Transverse colon (tissue), 4 donors: ENCODE measurements at places on chromosomes 13 and 19.

DNA sequence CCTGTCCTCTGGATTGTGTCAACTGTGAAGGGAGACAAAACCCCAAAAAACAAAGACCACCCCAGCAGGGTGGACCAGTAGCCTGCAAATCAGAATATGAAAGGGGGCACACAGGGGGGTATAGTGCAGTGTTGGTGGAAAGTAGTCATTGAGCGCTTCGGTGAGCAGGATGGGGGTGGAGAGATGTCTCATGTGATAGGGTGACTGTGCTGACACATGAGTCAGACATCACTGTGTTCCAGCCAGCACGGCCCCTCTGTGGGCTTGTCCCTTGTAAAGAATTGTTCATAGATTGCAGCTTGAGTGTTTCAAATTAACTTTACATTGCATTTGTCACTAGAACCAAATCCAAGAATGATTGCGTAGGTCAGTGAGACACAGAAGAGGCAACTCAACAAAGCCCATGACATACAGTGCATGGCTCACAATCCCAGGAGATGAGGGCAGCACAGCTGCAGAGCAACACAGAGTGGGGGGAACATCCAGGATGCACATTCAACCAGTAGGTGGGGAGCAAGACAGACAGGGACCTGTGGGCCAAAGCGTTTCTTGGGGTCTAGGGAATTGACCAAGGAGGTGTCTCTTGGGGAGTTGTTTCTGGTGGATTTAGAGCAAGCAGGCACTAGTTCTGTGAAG is 7.5 kb downstream of the ZNF440 start:
- DNase-seq, result no peak

- DNase-seq, result no peak
These were observed 462.5 kb downstream of the KLF5 start for GRCh38 chr13:73521290-73521624.

- peak; percentile 99 for DNase-seq
These were observed at the start of gene ZNF616 for GRCh38 chr19:52139252-52140031. Gene ZNF616 (minus strand): TSS chr19:52139938. CDS start chr19:52130512, 9,426 bp downstream.

GRCh38 chr13:113062691-113063090 is 42.9 kb upstream of the F7 start:
- DNase-seq, result no peak

- DNase-seq, result no peak
These were observed 16.9 kb downstream of the ZNF816 start for GRCh38 chr19:52945652-52946321.

DNA sequence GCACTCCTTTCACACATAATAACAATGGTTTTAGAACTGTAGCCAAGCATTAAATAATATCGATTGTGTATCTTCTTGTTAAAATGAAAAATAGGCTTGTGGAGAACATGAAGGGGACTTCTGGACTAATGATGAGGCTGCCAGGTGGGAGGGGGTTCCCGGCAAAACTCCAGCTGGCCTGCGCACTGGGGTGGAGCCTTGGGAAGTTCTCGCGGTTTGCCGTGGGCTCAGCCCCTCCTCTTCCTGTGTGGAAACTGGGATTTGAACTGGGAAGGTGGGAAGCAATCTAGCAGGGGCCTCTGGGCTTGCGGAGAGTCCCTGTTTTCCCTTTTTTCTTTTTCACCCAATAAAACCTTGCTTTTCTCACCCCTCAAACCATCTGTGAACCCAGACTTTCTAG is 113.7 kb upstream of the SLITRK1 start:
- no peak for DNase-seq

DNA sequence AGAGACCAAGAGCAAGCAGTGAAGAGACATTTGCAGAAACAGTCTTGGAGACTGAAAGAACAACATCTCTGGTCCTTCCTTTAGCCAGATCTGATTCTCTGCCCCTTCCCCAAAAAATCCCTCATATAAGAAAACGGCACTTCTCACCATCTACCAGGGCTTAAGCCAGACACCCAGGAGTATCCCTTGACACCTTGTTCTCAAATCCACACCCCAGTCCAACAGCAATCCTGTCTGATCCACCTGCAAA is 1.7 kb upstream of the PLEKHG2 start:
- DNase-seq, result no peak

- no peak for DNase-seq
These were observed 119.5 kb downstream of the SHISA2 start for GRCh38 chr13:25932365-25932764.

- no peak for DNase-seq
These were observed 395.9 kb downstream of the KCNRG start for GRCh38 chr13:50410921-50411746.

- no peak for DNase-seq
These were observed 16.7 kb upstream of the POSTN start for GRCh38 chr13:37615276-37615675.

GRCh38 chr19:51251468-51251820 is 564 bp downstream of the SIGLECL1 start:
- no peak for DNase-seq

DNA sequence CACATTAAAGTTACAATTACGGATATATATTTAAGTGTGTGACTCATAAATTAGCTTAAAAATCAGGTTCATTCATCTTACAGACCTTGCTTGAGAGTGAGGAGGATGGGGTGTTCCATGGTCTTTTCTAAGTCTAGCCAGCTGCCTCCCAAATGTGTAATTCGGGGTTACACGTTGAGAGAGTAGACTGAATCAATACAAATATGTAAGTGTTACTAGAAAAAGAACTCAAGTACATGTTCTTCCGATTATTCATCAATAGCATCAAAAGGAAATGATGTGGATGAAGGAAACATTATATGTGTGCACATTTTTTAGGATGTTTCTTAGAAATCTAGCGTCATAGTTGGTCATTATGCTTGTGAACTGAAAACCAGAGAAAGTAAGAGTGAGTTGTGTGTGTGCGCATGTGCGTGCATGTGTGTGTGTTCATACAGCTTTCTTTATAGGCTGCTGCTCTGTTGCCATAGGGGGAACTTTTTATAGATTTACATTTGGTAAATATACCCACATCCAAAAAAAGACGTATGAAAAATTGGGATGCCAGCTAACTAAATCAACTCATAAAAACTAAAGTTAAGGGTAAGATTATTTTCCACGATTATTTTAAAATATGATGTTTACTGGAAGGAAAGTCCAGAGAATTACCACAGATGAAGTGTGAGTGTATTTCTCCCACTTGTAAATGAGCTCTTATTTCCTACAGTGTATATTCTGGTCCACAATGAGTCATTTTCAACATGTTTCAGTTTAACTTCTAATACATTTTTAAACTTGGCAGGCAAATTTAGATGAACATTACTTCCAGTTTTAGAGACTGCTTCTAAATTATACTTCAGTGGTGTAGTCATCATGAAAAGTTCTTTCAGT is 82.4 kb downstream of the PIBF1 start:
- no peak for DNase-seq

DNA sequence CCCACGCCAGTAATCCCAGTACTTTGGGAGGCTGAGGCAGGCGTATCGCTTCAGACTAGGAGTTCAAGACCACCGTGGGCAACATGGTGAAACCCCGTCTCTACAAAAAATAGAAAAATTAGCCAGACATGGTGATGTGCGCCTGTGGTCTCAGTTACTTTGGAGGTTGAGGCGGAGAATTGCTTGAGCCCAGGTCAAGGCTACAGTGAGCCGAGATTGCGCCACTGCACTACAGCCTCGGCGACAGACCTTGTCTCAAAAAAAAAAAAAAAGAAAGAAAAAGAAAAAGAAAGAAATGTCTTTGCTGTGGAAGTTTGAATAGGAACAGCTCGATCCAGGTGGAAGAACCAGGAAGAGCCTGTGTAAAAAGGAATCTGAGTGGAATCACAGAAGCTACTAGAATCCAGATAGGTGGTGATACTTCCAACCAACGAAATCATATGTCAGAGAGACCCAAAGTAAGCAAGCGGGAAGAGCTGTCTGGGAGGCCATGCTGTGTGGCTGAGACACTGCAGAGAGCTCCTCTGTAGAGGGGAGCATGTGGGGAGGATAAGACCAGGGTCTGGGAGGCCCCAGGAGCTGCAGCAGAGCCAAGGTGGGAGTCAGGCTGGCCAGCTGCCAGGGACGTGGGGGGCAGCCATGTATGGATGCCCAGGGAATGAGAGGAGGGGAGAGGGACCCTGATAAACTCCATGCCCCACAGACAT is 21.1 kb downstream of the LATS2 start:
- no peak for DNase-seq

DNA sequence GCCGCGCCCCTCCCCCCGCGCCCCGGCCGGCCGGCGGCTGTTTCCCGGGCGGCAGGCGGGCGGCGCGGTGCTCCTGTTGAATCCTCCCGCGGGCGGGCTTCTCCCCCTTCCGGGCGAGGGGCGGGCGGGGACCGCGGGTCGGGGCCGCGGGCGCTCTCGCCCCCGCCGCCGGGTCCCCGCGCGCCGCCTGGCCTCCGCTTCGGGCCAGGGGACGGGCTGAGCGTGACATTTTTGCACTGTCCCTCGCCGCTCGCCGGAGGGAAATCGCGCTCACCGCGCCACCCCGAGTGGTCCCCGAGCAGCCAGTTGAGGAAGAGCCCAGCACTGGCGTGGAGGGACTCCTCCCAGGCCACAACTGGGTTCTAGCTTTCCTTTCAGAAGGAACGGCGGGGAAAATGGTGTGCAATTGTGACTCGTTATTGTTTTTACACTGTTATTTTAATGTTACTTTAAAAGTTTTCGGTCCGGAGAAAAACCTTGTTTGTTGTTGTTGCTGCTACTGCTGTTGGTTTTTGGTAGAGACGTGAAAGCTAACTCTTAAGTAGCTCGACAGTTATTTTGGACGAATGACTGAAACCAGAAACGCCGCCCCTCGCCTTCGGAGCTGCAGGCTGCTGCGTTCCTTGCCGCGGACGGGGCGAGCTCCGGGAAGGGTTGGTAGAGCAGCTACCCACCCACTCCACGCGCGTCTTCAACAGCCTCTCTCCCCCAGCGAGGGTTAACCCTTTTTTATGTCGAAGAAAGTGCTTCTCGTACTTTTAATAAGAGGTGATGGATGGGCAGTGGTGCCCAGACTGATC is 959 bp downstream of the PDS5B start:
- DNase-seq, result peak; percentile 73

DNA sequence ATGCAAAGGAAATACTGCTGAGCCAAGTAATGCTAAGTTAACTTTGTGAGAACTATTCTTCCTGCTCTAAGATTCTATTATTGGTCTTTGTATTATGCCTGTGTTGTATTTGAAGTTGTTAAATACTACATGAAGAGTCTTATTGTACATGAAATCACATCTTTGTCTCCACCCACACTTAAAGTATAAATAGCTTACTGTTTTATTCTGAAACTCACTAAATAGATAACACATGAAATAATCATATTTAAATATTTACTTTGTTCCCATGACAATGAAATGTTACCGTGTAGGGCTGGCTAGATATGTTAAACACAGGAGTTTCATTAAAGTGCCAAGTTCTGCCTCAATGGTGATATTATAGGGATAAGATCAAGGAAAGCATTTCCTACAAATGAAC is 562.1 kb upstream of the ATXN8OS start:
- DNase-seq, result no peak

- DNase-seq, result no peak
These were observed 118.2 kb upstream of the SLC10A2 start for GRCh38 chr13:103184413-103184812.

DNA sequence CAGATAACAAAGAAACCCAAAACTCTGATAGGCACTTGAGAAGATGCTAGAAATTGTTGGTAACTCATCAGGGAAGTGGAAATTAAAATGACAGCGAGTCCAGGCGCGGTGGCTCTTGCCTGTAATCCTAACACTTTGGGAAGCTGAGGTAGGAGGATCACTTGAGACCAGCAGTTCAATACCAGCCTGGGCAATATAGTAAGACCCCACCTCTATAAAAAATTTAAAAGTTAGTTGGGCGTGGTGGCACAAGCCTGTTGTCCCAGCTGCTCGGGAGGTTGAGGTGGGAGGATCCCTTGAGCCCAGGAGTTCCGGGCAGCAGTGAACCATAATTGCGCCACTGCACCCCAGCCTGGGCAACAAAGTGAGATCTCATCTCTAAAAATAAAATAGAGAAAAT is 2.6 kb upstream of the RYR1 start:
- DNase-seq, result no peak

GRCh38 chr19:45674946-45675345 is 6.9 kb downstream of the GIPR start:
- DNase-seq, result no peak

DNA sequence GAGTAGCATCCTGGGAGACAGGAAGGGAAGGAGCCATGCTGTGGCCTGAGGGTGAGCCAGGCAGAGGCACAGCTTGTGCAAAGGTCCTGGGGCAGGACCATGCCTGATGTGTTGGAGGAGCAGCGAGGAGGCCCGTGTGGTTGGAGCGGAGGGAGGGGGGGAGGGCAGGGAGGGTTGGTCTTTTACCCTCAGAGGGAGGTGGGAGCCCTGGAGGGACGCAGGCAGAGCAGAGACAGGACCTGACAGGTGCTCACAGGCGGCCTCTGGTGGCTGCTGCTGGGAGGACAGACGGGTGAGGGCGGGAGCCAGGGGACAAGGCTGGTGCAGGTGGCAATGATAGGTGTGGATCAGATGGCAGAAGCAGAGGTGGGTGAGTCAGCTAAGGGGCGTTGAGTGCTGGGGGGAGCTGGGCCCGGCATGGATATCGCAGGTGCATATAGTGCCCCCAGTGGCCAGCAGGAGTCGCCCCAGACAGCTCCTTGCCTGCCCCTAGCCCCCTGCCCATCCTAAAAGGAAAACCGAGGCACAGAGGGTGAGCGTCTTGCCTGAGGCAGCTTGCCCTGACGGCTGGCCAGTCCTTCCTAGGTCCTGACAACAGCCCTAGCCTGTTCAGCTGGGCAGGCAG is 9.8 kb upstream of the GNA15 start:
- DNase-seq, result peak; percentile 79

DNA sequence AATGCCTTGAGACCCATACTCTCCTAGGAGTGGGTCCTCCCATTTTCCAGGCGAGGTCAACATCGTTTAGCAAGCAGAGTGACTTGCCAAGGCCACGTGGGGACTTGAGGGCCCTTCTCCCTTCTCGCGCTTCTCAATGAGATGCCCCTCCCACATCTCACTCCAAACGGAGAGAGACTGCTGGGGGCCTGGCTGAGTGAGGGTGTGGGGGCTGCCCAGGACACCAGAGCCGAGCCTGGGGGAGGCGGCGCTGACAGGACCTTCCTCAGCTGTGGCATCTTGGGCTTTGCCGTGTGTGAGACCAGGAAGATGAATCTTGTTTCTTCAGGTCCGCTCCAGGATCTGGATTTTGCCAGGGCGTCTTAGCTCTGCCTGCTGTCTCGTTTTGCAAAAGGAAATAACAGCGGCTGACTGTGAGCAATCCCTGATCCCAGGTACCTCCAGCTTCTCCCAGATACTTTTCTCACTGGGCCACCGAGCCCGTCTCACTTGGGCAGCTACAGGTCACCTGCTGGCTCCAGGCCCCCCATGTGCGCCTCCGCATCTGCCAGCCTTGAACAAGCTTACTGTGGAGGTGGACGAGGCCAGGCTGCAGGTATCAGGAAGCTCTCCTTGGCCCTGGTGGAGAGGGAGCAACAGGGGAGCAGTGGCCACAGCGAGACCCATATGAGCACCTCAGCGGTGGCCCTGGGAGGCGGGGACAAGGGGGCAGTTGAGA is 6.0 kb downstream of the COX6B2 start:
- no peak for DNase-seq
